ENCODE measurements at places on chromosomes 4 and X. TPM values are rescaled to one million over a fixed set of nuclear protein-coding genes. Genes with fewer than 3 reads are reported as not detected.

OTC gene
- not detected for total RNA-seq

ZNF630 gene
- total RNA-seq, result 3.0 TPM

DNA sequence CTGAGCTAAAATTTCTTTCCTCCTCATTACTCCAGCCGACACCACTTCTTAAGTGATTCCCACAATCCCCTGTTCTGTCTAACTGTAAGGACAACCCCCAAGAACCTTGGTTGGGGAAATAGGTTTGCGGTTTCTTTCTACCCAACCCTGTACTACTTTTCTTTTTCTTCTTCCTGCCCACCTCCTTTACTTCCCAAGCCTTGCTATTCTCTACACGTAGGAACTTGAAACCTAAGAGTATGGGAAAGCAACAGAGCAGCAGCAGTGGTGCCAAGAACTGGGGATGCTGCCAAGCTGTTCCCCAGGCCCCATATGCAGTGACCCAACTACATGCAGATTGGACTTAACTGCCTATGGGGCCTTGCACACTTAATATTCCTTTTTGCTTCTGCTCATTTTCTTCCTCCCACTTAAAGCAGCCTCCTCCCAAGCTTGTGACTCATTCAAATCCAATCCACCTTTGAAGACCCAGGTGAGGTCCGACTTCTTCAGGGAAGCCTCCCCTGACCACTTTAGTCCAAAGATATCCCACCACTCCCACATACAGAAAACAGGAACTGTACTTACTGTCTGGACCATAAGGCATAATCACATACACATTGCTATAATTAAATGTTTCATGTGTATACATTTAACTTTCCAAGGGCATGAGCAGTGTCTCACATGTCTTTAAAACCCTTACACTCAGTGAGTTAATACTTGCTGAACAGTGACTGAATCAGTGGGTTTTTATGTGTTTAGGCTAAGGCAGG lies 1.7 kb downstream of the FAM120C start:
- DNase-seq, result no peak
- no peaks in the 10 kb centered on the region for H3K36me3 ChIP-seq
- no peaks in the 10 kb centered on the region for H3K27me3 ChIP-seq
- H3K27ac ChIP-seq, result no peak overlapping the region

- peaks cover 35% of the 10 kb centered on the region for H3K4me1 ChIP-seq
- H3K36me3 ChIP-seq, result peaks cover 8% of the 10 kb centered on the region
- H3K27me3 ChIP-seq, result no peaks in the 10 kb centered on the region
- H3K4me3 ChIP-seq, result no peak overlapping the region
Measured at GRCh38 chr4:1305781-1306455, 16.2 kb downstream of the MAEA start.

DNA sequence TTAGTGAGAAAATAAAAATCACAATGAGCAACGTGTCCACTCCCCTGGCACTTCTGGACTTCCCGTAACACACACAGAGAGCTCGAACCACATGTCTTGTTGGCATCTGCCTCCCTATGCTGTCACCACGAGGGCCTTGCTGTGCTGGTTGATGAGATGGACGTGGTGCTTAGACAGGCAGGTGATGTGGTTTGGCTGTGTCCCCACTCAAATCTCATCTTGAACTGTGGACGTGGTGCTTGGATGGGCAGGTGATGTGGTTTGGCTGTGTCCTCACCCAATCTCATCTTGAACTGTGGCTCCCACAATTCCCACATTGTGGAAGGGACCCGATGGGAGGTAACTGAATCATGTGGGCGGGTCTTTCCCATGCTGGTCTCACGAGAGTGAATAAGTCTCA lies 40.0 kb downstream of the FGFRL1 start:
- H3K36me3 ChIP-seq, result no peaks in the 10 kb centered on the region
- H3K4me1 ChIP-seq, result no peaks in the 10 kb centered on the region
- peaks cover 64% of the 10 kb centered on the region for H3K27me3 ChIP-seq
- no peak for DNase-seq

DNA sequence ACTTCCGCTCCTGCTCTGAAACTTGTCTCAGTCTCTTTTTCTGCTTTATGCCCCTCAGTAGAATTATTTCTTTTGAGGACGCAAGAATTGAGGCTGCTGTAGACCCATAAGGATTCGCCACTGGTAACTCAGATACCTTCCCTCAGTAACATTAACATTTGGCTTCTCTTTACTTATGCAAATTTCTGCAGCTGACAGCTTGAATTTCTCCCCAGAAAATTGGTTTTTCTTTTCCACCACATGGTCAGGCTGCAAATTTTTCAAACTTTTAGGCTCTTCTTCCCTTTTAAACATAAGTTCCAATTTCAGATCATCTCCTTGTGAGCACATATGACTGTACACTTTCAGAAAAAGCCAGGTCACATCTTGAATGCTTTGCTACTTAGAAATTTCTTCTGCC lies 839.3 kb upstream of the GRIA3 start:
- DNase-seq, result no peak
- no peak overlapping the region for H3K4me3 ChIP-seq
- H3K36me3 ChIP-seq, result no peaks in the 10 kb centered on the region
- no peaks in the 10 kb centered on the region for H3K4me1 ChIP-seq
- no peaks in the 10 kb centered on the region for H3K27me3 ChIP-seq
- H3K27ac ChIP-seq, result no peak overlapping the region

Data from heart right ventricle (tissue), 16 donors.